ENCODE measurements at places on chromosomes 4 and X. TPM values are rescaled to one million over a fixed set of nuclear protein-coding genes. Genes with fewer than 3 reads are reported as not detected.

DNA sequence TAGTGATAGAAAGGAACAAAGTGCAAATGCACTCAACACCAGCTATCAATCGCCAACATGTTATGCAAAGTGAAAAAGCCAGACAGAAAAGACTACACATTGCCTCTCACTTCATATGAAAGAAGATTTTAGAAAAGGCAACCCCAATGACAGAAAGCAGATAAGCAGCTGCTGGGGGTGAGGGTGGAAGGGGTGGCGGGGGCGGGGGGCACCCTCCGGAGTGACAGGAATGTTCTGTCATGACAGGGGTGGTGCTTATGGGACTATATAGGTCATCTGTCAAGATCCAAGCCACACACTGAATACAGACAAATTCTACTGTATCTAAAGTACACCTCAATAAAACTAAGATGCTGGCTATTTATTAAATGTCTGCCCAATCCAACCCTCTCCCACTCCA is 10.7 kb downstream of the WDR1 start:
- no peak for DNase-seq

- DNase-seq = no peak
Measured at GRCh38 chrX:126393284-126393683, 159.3 kb downstream of the DCAF12L1 start.

GRCh38 chr4:73005514-73005913 is 64.0 kb downstream of the COX18 start:
- no peak for DNase-seq

DNA sequence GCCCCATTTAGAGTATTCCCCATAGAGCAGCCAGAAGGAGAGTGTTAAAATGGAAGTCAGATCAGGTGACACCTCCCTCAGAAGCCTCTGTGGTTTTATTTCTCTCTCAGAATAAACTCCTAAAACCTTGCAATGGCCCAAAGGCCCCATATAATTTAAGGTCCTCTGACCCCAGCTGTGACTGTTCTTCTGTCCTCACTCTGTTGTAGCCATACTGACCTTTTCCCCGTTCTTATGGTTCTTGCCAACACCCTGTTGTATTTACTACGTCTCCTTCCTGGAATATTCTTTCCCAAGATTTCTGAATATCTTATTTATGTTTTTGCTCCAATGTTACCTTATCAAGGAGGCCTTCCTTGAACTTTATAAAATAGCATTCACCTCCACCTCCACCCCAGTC is 18.0 kb downstream of the ADH7 start:
- no peak for DNase-seq

DNA sequence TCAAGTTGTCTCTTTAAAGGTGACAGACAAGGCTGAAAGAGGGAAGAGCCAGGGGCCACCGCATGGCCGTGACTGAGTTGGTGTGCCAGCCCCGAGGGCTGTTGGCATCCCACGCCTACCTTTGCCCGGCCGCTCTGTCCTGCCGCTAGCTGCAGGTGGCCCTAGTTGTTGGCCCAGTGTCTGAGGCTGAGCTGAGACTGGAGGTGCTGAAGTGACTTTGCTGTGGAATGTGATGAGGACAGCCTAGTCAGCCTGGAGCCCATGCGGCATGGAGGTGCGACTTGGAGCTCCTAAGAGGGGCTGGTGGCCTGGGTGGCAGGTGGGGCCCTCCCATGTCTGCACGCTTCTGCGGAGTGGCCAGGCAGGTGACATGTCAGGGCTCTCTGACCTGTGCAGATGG is 6.6 kb downstream of the TADA2B start:
- DNase-seq = no peak

DNA sequence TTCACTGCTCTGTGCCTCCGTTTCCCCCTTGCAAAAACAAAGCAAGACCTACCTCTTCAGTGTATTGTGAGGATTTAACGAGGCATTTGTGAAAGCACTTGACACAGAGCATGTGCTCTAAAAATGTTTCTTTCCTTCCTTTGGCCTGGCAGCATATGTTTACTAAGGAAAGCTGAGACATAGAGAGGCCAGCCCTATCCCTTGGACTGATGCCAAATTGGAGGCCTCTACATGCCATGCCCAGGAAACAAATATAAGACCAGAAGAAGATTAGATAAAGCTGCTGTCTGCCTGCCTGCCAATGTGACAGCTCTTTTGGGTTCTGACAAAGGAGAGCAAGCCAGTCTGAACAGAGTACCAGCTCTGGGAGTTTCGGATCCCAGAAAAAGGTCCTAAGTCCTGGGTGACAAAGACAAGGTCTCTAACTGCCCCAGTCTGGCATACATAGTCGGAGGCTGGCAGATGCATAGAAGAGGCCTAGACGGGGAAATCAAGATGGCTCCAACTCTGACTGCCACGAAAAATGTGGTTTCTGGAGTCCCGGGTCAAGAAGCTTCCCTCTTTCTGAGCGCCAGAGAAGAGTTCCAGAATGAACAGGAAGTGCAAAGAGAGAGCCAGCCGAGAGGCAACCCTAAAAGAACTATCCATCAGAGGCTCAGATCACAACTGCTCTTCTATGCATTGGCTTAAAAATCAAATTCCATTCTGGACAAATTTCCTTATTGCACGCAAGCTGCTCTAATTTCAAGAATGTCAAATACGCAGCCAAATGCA is 25.8 kb downstream of the OTUD6A start:
- no peak for DNase-seq

DNA sequence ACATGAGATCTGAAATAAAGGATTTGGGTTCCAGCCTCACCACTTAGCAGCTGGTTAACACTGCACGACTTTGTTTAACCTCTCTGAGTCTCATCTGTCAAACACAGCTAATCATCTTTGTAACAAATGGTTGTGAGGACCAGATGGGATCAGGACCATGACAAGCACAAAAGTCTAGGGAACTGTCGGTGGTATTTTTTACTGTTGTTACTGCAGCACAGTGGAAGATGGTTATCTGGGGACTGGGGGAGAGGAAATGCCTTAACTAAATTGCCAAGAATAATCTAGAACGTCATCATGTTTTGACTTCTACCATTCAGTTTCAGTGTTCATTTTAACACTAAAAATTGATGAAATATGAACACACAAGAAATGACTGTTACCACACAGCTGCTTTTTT is 99.5 kb downstream of the ADGRA3 start:
- no peak for DNase-seq

- no peak for DNase-seq
Measured at GRCh38 chr4:66091786-66092185, 421.5 kb upstream of the EPHA5 start.

DNA sequence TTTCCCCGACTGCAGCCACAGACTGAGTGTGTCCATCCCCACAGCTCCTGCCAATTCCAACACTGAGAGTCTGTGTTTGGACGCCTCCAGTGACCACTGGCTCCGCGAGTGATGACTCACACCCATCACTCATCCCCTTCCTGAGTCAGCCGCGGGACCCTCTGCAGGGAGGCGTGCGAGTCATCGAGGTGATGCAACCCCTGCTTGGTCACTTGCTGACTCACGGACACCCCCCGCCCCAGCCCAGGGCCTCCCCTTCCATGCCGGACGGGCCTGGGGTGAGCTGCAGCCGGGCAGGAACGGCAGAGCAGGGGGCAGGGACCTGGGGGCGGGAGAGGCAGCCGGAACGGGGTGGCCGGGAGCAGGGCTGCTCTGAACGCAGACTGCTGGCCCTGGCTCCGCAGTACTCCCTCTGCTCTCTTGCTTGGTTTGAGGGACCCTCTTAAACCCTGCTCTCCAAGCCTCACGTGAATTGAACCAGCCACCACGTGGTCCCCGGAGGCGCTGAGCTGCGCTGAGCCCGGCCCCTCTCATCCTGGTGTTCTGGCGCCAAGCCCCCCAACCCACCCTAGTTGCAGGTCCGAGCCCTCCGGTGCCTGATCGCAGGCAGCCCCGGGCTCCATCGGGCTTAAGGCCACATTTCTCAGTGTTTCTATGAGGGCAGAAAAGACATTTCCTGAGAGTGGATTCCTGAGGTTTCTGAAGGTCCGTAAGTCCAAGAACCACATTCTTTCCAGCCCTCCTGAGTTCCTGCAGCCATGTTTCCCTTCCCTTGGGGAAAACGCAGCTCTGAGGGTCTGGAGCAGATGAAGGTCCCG is 32.4 kb downstream of the FGFRL1 start:
- DNase-seq = peak; percentile 76

GRCh38 chrX:44903830-44904530 is 31.0 kb downstream of the KDM6A start:
- no peak for DNase-seq

DNA sequence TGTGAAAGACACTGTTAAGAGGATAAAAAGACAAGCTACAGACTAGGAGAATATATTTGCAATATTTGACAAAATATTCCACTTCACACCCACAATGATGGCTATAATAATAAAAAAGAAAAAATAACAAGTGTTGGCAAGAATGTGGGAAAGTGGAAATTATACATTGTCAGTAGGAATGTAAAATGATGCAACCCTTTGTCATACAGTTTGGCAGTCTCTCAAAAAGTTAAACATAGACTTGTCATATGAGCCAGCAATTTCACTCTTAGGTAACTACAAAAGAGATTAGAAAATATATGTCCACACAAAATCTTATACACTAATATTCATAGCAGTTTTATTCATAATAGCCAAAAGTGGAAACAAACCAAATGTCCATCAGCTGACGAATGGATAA is 5.2 kb upstream of the RADX start:
- no peak for DNase-seq

- no peak for DNase-seq
Measured at GRCh38 chrX:42443267-42443666, 334.7 kb downstream of the PPP1R2C start.

- no peak for DNase-seq
Measured at GRCh38 chr4:147828331-147828905, 96.5 kb downstream of the ARHGAP10 start.

DNA sequence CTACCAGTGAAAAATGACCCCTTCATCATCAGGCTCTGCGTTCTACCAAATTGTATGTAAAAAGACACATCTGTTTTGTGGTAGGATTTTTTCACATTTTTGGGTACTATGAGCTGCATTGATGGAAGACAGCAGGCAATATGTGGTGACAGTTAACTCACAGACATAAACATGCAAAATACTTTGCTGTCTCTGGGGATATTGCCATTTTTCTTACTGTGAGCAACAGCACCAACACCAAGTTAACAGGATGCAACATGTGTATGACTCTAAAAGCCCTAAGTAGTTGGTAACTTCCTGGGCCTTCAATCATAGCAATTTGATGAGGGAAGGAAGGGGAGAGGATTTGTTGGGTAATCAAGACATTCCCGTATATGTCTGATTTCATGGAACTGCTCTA is 56.4 kb upstream of the DRP2 start:
- no peak for DNase-seq

GRCh38 chr4:48175806-48176205 is 41.8 kb upstream of the TXK start:
- no peak for DNase-seq

TRMT2B gene
- total RNA-seq = 14.4 TPM

FAM114A1 gene
- total RNA-seq = 61.5 TPM

TRIM60 gene
- total RNA-seq = not detected

ACOX3 gene
- total RNA-seq = 16.0 TPM

DRD5 gene
- not detected for total RNA-seq

ADGRG2 gene
- total RNA-seq = 0.17 TPM

UGT2B15 gene
- not detected for total RNA-seq
